NAMALWA (cell line): ENCODE measurements at places on chromosomes 5 and 9.
A peak's percentile ranks its signal among the peaks of the same experiment; 100 is the strongest.

DNA sequence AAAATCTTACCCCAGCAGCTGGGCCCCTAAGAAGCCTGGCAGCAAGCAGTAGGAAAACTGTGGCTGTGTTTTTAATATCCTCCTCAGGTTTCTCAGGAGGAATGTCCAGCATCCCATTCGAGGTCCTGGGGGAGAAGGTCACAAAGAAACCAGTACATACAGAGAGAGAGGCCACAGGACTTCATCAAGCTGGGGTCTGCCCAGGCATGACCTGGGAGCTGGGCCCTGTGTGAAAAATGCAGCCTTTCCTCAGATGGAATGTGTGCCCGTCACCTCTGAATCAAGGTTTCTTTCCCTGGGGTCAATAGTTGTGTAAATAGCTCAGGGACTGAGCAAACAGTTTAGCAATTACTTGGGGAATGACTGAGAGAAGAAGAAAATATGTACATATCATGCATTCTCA, 33.9 kb upstream of the RAD23B start:
- DNase-seq: no peak

DNA sequence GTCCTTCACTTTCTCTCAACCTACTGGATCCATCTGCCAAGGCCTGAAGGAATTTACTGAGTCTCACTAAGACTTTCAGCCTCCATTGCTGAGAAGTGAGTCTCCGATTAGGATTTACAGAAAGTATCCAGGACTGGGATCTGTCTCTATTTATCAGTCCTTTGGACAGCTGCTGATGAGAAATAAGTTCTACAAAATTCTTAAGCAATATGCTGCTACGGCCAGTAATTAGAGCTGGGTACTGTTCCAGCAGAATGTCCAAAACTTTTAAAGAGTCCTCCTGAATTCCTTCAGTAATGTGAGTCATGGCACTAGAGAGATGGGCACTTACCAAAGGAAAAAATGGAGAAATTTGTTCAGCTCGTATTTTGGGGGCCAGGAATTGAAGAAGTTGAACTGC, 5.9 kb downstream of the TEX10 start:
- DNase-seq: no peak

DNA sequence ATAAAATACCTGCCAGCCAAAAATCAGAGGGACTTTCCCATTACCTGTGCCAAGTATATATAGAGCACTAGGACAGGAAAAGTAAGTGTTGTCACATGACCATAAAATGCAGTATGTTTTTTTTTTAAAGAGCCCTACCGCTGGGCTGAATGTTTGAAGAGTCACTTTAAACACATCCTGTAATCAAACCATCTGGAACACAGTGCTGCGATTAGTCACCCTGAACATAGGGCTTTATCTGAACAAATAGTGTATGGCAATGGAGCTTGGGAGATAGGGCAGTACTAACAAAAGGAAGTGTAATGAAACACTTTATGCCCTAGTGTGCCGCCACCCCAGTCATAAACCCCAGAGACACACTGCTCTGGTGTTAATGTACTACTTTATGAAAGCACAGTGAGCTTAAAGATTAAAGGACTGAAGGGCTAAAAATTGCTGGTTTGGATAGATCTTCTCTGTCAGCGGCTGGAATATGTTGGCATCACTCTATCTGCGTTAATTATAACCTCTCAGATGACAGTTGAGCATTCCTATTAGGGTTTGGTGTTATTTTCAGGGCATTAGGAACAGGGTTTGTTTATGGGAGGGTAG, 90.4 kb downstream of the ZNF608 start:
- peak; percentile 76 for DNase-seq

- DNase-seq: no peak
These were observed 68.8 kb upstream of the FCN2 start for GRCh38 chr9:134811673-134812342.

- DNase-seq: no peak
These were observed 15.2 kb downstream of the FNBP1 start for GRCh38 chr9:130027533-130028365.

GRCh38 chr9:115604831-115605483, 487.0 kb upstream of the TNC start:
- DNase-seq: no peak

DNA sequence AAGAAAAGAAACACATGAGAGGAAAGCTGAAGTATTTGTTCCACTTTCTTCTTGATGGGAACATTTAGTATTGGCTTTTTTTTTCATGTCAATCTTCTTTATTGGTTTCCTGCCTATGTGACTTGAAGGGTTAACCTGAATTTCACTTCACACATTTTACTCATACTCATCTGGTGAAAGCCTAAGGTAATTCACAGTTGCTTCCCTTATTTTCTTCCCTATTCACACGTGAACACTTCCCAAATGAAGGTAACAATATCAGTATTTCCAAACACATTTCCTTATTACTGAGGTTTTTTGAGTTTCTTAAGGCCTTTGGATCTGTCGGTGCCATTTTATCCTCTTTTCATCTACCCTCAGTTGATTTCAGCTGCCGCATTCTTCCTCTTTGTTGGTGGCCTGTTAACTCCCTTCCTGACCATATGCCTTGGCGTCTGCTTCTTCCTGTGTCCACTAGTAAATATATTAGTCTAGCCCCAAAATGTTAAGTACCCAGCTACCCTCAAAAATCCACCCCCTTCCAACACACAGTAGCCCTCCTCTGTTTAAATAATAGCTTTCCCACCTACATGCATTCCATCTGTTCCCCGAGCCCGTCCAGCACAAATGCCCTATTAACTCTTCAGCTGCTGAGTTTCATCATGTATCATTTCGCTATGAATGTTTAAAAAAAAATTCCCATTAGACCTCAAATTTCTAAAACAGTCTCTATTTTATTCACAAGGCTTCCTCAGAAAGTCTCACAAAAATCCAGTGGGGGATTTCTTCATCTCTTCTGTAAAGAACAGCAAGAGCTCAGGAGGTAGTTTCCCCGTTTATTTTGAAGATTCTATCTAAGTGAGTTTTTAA, 97.3 kb downstream of the USP20 start:
- no peak for DNase-seq

DNA sequence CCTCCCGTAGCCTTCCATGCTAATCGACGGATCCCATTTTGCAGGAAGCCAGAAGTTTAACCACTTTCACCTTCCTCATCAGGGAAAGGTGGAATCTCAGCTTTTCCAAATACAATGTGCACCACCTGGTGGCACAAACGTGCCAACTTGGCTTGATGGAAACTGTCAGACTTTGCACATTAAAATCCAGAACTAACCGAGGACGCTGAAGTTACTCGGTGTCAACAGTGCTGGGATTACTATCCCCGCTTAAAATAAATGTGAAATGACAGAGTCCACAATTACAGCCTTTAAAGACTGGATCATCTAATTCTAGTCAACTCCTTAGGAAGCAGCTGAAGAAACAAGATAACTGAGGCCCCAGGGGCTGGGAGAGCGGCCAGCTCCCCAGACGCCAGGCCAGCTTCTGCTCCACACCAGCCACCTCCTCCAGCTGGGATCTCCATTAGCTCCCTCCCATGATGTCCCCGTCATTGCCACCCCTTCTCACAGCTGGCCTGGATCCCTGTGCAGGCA, 50.1 kb upstream of the RETREG1 start:
- no peak for DNase-seq

DNA sequence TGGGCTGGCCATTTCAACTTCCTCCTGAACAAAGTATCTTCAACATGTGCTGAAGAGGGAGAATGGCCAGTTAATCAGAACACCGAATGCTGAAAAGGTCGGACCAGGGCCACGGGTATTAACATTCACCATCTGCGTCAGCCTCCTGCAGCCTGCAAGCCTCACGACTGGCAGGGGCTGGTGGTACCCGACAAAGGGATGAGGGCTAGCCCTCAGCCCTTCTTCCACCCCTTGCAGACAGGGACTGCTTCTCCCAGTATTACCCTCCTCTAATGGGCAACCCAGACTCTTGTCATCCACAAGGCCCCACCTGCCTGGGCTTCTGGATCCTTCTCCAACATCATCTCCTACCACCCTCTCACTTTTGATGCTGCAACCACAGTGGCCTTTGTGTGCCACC, 246.6 kb downstream of the FSTL4 start:
- no peak for DNase-seq

- no peak for DNase-seq
These were observed 401.1 kb upstream of the TRPC7 start for GRCh38 chr5:136766456-136766855.

DNA sequence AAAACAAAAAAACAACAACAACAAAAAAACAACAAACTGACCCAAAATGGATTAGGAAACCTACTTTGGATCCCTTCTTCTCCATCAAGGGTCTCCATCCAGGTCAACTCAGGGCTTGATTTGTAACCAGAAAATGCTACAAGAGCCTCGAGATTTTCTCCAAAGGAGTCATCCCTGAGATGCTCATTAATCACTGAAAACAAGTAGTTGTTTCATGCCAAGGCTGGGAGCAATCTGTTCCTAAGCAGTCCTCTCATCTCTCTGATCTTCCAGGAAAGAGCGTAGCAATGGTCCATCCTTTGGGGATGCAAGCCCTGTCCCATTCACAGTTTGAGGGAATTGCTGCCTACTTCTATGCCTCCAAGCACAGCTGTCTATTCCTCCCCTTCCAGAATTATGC, 203.0 kb upstream of the MAP3K1 start:
- no peak for DNase-seq

GRCh38 chr5:76579166-76579937, 43.9 kb downstream of the F2RL2 start:
- no peak for DNase-seq

GRCh38 chr5:136840601-136841000, 475.3 kb upstream of the TRPC7 start:
- DNase-seq: no peak

- no peak for DNase-seq
These were observed 192.6 kb upstream of the ACTBL2 start for GRCh38 chr5:57675236-57675635.

DNA sequence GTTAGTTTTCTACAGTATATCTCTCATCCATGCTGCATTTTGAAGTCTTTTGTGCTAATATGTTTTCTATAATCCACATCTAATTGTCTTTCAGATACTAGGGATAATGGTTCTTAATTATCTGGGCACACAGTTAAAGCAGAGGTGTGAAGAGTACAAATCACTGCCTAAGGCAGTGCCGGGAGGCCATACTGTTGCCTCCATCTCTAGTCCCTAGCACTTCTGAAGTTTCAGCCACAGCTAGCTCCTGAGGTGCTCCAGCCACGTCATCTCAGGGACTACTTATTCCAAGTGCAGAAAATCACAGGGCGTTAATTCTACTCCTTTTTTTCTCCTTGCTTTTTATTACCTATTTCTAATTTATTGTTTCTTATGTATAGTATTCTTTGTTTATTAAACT, 760.0 kb upstream of the FAM174A start:
- no peak for DNase-seq

DNA sequence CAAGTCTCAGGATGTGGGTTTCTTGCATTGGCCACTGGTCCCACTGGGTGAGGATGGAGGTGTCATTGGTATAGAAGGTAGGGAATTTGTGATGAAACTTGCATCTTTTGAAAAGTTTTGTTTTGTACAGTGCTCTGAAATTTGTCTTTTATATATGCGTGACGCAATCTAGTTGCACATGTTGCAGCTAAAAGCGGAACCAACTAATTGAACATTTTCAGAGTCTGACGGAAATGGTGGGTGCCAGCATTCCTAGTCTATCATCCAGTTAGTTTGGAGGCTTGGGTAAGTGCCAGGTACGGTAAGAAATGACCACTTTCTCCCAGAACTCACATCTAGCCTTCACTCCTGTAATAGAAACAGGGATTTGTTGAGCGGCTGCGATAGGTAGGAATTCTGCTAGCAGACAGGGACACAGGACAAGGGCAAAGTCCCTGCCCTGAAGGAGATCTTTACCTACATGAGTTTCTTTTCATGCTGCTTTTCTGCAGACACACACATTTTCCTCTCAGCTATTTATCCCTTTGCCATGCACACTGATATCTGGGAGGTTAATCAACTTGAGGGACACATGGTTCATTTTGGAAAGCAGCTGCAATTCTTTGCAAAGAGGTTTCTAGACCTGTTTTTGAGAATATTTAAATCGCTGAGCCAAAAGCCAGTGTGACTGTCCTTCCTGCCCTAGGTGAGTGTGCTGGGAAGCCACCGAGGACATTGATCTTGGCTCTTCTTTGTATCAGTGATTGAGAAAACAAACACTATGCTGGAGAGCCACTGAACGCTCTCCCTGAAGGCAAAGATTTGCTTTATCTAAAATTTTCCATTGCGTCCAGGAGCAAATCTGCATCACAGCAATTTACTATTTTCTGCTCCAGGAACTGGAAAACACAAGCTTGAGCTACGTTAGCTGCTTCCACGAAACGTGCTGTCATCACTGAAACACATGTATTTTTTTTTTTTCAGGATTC, 89.7 kb downstream of the DAP start:
- DNase-seq: no peak

DNA sequence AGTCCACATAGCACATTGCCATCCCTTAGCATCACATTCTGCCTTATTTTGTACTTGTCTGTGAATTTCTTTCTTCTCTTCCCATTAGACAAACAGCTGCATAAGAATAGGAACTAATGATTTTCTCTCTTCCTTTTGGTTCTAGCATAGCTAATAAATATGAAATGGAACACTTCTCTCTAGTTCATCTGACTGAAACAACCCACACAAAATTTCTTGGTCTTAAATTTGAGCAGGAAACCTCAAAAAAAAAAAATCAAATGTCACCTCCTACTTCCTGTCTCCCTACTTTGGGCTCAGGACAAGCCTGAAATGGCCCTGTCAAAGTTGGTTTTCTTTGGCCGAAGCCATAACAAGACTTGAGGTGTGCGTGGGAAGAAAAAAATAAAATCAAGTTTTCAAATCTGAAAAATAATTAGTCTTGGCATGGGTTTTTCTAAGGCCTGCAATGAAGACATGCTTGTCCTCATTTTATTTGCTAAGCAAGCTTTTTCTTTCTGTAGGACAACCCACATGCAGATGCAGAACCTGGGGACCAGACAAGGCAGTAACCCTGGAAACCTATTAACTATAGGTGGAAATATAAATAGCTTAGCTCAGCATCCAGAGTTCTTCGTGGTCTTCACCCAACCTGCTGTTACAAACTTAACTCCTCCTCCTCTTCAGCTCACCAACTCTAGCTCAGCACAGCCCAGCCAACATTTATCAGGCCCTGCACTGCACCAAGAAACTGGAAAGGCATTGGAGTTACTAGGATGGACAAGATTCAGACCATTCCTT, 523.5 kb upstream of the KLF4 start:
- DNase-seq: no peak

DNA sequence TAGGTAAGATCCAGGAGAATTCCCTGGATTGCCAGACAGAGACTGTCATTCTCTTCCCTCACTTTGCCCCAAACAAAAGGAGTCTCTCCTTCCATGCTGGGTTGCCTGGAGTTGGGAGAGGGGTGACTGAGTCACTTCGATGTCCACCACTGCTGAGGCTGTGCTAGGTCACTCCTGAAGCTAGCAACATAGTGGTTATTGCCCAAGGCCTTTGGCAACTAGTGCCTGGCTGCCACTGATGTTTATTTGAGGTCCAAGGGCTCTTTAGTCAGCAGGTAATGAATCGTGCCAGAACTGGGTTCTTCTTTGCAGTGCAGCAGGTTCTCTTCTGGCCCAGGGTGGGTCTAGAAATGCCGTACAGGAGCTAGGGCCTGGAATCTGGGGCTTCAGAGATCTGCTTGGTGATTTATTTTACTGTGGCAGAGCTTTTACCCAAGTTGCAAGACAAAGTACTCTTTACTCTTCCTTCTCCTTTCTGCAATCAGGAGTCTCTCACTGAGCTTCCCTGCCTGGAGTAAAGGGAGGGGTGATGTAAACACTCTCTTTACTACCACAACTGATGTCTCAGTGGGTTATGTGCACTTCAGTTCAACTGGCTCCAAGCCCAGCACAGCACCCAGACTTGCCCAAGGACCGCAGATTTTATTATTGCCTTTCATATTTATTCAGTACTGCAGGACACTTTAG, 155.7 kb upstream of the SH3GL2 start:
- DNase-seq: no peak
